ENCODE measurements at places on chromosomes 7 and 10.

- DNase-seq: no peak
Measured at GRCh38 chr7:39921506-39922175, 28.4 kb upstream of the CDK13 start.

GRCh38 chr7:107854989-107855388 lies 36.0 kb upstream of the DLD start:
- no peak for DNase-seq

GRCh38 chr7:129642871-129643549 lies 31.5 kb downstream of the NRF1 start:
- no peak for DNase-seq

DNA sequence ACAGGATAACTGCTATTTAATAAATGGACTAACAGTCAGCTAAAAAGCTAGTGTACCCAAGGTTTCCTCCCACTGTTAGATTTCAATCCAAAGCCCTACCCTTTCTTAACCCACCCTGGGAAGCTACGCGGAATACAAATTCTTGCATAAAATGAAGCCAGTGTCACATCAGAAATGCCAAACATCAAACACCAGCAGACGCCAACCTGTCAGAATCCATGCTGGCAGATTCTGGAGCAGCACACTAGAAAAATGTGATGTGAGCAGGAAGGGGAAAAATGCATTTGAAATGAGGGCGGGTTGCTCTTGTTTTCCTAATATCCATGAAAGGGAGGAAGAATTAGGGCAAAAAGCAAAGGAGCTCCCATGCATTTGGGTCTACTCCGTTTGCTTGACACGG lies 16.1 kb upstream of the JCAD start:
- DNase-seq: no peak

DNA sequence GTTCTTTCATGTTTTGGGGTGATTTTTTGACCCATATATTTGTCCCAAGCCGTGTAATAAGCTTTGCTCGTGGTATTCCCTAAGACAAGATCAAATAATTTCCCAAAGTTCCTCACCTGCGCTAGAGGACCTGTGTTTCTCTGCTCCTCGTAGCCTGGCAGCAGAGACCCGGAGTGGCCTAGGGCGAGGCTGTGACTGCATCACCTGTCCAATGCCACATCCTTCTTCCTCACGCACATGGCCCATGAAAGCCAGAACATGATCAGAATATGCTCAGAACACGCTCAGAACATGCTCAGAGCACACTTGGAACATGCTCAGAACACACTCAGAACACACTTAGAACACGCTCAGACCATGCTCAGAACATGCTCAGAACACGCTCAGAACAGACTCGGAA lies 23.8 kb downstream of the EN2 start:
- no peak for DNase-seq
